ENCODE measurements at places on chromosomes 7 and 10.
A peak's percentile ranks its signal among the peaks of the same experiment; 100 is the strongest.

DNA sequence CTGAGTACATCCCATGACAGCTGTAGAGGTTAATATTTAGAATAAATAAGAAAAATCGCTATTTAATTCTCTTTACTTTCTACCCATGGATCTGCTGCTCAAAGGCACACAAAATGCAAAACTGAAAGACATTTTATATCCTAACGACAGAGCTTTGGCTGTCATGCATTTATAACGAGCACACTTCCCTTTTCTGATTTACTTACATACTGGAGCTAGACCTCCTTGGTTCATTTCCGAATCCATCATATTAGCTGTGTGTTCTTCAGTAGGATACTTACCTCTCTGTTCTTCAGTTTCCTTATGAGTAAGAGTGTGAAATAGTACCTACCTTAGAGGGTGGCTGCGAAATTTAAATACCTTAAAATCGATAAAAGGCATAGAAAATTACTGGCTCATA lies 10.9 kb downstream of the CALCR start:
- no peak for DNase-seq

GRCh38 chr10:454860-455259 lies 234.6 kb downstream of the DIP2C start:
- DNase-seq, result peak; percentile 84

- no peak for DNase-seq
Observed at GRCh38 chr7:137146552-137147337, 196.8 kb downstream of the PTN start.

DNA sequence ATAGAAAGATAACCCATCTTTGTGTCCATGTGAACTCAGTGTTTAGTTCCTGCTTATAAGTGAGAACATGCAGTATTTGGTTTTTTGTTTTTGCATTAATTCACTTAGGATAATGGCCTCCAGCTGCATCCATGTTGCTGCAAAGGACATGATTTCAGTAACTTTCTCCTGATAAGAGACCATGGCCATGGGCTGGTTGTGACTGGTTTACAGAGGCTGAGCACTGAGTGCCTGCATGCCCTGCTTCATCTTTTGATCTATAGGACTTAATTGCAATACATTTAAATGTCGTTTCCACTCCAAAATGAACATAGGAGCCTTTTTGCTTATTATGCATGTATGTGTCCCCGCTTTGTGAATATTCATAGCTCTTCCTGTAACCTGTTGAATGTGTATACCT lies 101.3 kb upstream of the IGFBP3 start:
- no peak for DNase-seq

DNA sequence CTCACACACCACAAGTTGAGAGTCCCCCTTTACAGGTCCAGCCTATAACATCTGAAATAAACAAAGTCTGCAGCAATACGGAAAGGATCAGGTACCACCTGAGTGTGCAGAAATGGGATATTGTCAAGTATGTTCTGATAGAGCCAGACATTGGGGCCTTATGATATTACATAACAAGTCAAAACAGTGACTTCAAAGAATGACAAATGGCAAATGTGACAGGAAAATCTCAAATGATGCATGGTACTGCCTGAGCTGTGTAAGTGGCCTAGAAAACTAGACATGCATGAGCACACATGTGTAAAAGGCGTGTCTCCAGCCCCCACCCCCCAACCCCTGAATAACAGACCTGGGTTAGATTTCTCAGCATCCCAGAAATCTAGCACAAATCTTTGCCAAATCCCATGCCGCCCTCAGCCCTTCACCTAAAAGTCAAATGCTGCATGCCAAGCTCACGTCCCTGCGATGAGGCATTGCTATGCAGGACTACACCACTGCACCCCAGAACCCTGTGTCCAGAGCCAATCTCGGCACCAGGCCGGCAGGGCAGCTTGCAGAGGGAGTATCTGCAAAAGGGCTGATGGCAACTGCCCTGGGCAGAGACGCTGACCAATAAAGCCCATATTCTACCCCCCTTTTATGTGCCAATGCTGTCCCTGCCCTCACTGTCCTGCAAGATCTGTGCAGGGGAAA lies 58.8 kb downstream of the PRKAG2 start:
- no peak for DNase-seq
